Hair follicle dermal papilla cell (primary cell): ENCODE measurements at places on chromosomes 1 and 21. TPM values are rescaled to one million over a fixed set of nuclear protein-coding genes. Genes with fewer than 3 reads are reported as not detected.

The S1PR1 gene
- total RNA-seq: 4.5 and 7.6 TPM in 2 replicates

The GJA4 gene
- not detected in 2 replicates for total RNA-seq

The NBPF20 gene
- total RNA-seq: 2.3 and 2.8 TPM in 2 replicates

The USH2A gene
- under 0.01 and 0.16 TPM in 2 replicates for total RNA-seq

The SLFNL1 gene
- total RNA-seq: 0.65 and 1.2 TPM in 2 replicates

The STX12 gene
- total RNA-seq: 69.4 and 81.2 TPM in 2 replicates

The BRDT gene
- total RNA-seq: under 0.01 TPM in 1 of 2 replicates, not detected in the other

The TAL1 gene
- total RNA-seq: not detected in 2 replicates

The DTL gene
- 1.1 and 2.9 TPM in 2 replicates for total RNA-seq

The FGR gene
- 0.49 and 0.61 TPM in 2 replicates for total RNA-seq

The UBE2G2 gene
- total RNA-seq: 76.5 and 82.9 TPM in 2 replicates
